Stimulated activated CD4-positive, alpha-beta T cell treated with anti-CD3 and anti-CD28 coated beads, Interleukin-15, amount 100 ng/mL, for 1 hour (primary cell): ENCODE measurements at places on chromosomes 13 and 19.

- no peak for DNase-seq
These were observed 12.0 kb downstream of the PLPP2 start for GRCh38 chr19:279231-279630.

DNA sequence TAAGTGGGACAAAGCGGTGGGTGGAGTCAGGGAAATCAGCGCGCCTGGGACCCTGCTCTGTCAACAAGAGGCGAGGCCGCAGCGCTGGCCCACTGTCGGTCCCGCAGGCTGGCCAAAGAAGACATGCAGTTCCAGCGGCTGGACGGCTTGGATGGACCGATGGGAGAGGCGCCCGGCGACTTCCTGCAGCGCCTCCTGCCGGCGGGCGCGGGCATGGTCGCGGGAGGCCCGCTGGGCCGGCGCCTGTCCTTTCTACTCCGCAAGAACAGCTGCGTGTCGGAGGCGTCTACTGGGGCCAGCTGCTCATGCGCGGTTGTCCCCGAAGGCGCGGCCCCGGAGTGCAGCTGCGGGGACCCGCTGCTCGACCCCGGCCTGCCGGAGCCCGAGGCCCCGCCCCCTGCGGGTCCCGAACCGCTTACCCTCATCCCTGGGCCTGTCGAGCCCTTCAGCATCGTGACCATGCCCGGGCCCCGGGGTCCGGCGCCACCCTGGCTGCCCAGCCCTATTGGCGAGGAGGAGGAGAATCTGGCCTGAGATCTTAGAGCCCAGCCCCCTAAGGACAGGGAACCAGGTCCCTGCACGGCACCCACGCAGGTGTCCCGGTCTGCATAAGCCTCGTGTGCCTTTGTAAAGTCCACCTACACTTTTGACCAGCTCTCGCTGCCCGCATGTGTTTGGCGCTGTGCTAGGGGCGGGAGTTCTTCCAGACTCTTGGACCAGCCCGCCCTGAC lies 6.1 kb downstream of the BEST2 start:
- DNase-seq, result peak; percentile 43

DNA sequence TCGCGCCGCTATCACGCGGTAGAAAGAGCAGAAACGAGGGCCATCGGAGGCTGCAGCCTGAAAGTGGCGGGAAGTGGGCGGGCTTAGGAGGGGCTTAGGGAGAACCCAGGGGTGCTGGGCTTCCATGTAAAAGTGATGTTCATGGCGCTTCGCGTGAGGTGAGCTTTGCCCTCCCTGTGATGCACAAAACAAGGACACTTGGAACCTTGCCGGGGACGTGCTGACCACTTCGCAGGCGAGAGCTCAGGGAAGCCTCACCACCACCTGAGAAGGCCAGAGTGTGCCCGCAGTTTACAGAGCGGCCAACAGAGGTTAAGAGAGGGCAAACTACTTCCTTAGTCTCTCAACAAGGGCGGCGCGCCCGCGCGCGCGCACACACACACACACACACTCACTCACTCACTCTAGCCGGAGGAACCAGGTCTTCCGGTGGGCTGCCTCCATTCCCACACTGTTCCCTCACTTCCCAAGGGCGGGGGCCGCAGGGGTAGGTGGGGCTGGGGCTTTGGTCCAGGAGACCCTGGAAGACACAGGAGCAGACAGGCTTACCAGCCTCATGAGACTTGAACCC lies 651 bp downstream of the GAPDHS start:
- no peak for DNase-seq

DNA sequence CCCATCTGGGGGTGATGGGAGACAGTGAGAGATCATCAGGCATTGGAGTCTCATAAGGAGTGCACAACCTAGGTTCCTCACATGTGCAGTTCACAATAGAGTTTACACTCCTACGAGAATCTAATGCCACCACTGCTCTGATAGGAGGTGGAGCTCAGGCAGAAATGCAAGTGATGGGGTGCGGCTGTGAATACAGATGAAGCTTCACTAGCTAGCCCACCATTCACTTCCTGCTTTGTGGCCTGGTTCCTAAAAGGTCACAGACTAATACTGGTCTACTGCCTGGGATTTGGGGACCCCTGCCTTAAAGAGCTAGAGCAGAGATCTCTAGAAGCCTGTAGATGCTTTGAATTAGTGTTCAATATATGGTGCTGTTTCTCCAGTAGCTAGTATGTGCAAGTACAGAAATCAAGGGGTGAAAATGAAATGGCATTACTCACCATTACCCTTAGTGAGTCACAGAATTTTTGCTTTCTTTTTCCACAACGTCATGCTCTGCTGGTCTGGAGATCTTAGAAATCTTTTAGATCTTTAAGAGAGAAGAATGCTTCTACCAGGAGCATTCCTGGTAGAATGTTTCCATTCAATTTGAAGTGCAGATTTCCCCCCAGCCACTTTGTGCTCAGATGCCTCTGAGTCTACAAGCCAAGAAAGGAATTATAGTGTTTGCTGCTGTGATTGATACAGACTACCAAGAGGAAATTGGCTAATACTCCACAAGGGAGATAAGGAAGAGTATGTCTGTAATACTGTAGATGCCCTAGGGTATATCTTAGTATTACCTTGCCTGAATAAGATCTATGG lies 2301.2 kb downstream of the PCDH9 start:
- DNase-seq, result no peak

GRCh38 chr13:42116225-42116624 lies 67.8 kb downstream of the DGKH start:
- DNase-seq, result no peak

GRCh38 chr19:12646551-12646950 lies 20.0 kb downstream of the MAN2B1 start:
- DNase-seq, result no peak

GRCh38 chr13:28719227-28720055 lies 671 bp upstream of the SLC46A3 start:
- DNase-seq, result no peak

DNA sequence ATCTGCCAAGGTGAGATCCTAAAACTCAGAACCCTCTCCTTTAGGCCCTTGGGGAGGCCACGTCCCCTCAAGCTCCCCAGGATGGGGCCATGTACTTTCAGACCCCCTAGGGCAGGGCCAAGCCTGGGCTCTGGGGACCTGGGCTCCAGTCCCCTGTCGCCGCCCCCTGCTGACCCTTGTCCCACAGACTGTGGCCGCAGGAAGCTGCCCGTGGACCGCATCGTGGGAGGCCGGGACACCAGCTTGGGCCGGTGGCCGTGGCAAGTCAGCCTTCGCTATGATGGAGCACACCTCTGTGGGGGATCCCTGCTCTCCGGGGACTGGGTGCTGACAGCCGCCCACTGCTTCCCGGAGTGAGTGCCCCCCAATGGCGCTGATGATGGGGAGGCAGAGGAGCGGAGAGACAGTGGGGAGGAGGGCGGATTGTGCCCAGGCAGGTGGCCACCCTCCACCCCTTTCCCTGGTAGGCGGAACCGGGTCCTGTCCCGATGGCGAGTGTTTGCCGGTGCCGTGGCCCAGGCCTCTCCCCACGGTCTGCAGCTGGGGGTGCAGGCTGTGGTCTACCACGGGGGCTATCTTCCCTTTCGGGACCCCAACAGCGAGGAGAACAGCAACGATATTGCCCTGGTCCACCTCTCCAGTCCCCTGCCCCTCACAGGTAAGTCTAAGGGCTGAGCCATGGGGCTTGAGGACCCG lies 18.8 kb downstream of the HPN start:
- no peak for DNase-seq

GRCh38 chr19:11401808-11402543 lies 17.1 kb downstream of the RGL3 start:
- no peak for DNase-seq

DNA sequence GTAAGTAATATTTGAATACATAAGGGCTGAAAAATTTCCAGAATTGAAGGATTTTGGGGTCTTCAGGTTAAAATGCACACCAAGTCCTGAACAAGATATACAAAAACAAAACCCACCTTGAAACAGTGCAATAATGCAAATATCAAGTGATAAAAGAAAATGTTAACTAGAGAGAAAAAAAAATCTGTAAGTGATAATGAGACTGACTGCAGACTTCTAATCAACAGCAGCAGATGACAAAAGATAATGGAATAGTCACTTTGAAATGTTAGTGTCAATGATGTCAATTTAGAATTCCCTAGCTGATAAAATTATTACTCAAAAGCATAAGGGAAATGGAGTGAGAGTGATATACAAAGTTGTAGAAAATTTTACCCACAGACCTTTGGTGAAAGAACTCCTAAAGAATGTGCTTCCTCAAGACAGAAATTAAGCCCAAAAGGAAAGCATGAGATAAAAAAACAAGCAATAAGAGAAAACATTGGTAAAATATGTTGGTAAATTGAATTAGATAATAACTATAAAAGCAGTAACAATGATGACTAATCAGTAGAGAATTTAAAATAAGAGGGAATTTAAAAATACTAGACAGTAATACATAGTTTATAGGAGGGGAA lies 12.4 kb upstream of the DGKH start:
- DNase-seq, result no peak

DNA sequence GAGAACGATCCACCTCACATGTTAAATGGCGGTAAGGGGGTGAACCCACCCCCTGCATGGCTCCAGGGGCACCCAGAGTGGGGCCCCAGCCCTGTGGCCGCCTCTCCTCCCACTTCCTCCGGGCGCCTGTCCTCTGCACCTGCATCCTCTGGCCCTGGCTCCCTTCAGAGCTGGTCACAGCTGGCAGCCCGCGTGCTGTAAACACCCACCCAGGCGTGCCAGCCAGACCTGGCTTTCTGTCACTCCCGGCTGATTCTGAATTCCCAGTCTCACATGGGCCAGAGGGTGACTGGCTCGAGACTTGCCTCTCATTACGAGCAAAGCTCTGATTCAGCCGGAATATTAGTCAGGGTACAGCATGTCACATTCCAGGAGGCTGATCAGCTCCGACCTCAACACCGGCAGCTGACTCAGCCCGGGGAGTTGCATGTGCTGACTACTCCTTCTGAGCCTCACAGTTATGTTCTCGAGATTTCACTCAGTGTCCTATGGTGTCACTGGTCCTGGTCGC lies 75.1 kb downstream of the GNG7 start:
- DNase-seq, result no peak

DNA sequence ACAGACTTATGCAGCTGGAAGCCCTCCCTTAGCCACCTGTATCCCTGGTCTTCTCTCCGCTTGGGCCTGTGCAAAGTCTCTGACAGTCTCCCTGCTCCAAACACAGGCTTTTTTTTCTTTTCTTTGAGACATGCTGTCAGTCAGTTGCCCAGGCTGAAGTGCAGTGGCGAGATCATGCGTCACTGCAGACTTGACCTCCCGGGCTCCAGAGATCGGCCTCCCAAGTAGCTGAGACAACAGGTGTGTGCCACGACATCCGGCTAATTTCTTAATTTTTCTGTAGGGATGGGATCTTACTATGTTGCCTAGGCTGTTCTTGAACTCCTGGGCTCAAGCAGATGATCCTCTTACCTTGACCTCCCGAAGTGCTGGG lies 1.6 kb downstream of the MZF1 start:
- no peak for DNase-seq

DNA sequence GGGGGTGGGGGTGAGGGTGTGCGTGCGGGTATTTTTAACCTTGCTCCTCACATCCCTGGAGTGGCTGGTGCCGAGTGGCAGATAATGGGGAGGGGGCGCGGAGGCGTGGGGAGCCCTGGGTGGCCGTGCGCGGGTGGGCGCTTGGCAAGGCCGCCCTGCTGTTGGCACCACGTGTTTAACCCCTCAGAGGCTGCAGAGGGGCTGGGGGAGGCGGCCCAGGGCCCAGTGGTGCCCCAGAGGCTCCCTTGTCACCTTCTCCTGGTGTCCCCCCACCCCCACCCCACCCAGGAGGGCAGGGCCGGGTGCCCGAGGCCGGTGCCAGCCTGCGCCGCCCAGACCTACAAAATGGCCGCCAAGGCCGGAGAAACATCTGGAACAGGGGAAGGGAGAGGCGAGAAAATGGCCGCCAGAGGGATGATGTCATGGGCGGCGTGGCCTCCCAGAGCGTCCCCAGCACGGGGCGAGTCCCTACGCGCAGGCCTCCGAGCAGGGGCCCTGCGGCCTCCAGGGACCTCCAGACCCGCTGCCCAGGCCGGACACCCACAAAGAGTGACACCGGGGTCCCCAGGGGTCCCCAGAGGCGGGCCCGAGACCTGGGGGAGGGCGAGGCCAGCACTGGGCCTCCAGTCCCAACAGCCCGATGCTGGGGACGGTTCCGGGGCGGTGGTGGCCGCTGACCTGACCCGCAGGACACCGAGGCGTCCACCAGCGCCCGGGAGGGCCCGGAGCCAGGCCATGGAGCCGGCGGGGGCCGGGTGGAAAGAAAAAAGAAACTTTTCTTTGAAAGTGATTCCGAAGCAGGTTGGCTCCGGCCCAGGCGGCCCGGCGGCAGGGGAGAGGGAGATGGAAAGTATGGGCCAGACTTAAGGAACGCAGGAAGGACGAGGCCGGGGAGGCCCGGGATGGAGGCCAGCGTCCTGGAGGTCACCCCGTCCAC lies 38.2 kb downstream of the NFIC start:
- no peak for DNase-seq

DNA sequence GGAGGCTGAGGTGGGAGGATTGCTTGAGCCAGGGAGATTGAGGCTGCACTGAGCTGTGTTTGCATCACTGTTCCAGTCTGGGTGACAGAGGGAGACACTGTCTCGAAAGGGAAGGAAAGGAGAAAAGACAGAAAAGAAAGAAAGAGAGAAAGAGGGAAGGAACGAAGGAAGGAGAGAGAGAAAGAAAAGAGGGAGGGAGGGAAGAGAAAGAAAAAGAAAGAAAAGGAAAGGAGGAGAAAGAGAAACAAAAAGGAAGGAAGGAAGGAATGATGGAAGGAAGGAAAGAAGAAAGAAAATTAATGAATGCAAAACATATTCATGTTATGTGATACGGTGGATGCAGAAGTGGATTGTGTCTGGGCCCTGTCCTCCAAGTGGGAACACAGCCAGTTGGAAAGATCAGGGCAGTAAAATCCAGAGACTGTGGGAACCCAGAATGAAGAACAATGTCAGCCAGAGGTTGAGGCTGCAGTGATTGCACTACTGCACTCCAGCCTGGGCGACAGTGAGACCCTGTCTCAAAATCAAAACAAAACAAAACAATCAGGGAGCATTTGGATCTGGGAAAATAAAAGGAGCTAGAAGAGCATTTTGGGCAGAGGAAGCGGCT lies 6.2 kb downstream of the PHLDB3 start:
- DNase-seq, result no peak

DNA sequence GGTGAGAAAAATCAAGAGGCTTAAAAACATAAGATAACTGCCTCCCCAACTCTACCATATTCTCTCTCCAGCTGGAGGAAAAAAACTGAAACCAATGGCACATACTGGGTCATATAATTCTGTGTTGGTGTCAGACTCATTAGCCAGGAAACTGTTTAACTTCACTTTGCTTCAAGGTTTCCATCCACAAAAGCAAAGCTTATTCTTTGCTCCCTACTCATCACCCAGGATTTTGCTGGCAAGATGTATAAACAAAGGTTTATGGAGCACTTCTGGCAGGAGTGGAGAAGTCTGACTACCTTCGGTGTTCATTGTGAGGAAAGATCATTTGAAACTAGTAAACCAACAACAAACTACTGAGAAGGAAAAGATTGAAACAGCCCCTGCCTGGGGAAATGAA lies 197.5 kb upstream of the SERP2 start:
- no peak for DNase-seq

- no peak for DNase-seq
These were observed 34.9 kb upstream of the METTL21C start for GRCh38 chr13:102729560-102730270.

DNA sequence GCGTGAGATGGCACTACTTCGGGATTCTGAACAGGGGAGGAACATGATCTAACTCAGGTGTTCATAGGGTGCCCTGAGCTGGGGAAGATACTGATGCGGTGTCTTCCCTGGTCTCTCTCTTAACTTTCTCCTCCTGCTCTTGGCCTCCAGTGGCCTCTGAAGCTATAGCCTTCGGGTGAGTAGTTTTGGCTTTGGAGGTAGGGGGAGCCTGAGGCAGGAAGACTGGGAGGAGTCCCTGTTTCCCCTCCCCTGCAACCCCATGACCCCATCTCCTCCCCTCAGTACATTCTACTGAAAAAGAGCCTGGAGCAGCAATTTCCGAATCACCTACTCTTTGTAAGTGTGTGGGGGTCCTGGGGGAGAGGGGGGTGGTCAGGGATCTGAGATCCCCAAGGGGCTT lies 3.5 kb downstream of the SELENOV start:
- DNase-seq, result no peak
